CD4-positive, alpha-beta memory T cell (primary cell): ENCODE measurements at places on chromosomes 7 and 10.

- DNase-seq: peak; percentile 80
Measured at GRCh38 chr10:133475425-133475734, 21.6 kb downstream of the SCART1 start.

DNA sequence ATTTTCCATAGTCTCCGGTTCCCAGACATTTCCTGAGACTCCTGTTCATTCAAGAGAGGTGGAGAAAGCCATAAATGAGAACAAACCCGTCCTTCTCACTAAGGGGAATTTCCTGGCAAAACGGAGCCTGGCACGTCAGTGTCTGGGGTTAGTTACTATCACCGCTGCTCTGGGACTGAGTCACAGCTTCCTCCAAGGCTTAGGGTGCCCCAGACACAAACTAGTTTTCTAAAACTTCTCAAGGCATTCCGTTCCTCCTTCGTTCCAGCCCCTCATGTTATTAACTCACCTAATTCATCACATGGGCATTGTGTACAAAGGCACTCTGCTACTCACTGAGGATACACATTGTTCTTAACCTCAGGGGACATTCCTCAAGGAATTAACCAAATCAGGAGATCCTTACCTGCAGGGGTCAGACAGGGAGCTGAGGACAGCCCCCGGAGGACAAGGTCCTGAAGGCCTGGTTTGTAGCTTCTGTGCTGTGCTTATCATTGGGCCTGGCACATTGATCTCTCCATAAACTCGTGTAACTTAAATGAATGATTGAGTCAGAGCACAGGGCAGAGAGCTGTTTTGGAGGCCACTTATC is 103.0 kb upstream of the KLF6 start:
- DNase-seq: peak; percentile 94

DNA sequence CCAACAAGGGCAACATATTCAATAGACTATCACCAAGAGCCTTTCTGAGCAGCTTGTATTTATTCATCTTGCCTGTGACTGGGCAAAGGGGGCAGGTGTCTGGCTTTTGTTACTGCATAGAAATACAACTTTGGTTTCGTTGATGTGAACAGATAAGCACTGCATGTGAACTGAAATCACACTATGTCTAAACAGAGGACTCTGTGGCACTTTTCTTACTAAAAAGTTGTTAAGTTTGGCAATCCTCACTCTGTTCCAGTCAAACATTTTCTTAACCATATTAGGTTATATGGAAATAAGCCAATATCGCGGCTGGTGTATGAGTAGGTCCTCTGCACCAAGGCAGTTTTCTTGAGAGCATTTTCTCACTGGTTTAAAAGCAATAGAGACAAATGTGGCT is 48.5 kb downstream of the CALD1 start:
- no peak for DNase-seq

DNA sequence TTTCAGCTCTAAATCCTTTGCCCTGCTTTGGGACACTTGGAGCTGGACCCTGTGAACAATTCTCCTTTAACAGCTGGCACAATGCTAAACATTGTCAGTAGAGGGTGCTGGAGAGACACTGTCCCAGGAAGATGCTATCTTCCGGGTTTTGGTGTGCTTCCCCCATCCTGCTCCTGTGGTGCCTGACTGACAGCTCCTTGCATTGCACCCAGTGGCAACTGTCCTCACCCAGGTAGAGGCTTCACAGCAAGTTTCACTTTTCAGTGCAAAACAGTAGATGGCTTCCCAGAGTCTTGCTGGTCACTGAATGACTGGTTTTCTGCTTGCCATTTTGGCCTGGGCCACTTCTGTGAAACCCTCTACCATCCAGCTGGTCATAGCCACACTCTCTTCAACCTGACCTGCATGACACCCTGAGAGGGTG is 77.3 kb downstream of the CDC14C start:
- DNase-seq: no peak

DNA sequence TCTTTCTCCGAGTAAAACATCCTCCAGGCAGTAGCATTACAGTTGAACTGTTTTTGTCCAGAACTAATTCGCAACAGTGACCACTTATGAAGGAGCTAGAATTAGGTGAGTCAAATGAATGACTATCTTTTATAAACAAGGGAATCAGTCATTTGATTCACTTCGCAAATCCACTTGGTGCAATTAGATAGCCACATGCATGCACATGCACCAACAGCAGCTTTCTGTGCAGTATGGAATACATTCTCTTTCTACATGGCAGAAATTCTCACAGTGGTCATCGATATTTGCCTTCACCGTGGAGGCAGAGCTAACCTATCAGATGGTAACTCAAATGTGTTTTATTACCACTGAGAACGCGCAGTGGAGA is 118.8 kb downstream of the CDK6 start:
- DNase-seq: no peak

DNA sequence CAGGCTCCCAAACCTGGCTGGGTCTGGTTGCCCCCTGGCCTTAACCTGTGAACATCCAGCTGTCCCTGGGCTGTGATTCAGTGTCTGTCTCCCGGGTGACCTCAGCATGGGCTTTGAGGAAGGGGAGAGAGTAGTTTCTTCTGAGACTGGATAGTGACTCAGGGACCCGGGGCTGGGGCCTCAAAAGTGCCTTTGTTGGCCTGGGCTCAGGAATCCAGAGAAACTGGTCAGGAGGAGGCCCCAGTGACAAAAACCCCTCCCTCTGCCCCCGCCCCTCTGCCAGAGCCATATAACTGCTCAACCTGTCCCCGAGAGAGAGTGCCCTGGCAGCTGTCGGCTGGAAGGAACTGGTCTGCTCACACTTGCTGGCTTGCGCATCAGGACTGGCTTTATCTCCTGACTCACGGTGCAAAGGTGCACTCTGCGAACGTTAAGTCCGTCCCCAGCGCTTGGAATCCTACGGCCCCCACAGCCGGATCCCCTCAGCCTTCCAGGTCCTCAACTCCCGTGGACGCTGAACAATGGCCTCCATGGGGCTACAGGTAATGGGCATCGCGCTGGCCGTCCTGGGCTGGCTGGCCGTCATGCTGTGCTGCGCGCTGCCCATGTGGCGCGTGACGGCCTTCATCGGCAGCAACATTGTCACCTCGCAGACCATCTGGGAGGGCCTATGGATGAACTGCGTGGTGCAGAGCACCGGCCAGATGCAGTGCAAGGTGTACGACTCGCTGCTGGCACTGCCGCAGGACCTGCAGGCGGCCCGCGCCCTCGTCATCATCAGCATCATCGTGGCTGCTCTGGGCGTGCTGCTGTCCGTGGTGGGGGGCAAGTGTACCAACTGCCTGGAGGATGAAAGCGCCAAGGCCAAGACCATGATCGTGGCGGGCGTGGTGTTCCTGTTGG is at the start of gene CLDN4:
Gene CLDN4, plus strand, starts transcription at position 316 of the 903 bp plus-strand sequence. Its CDS starts 206 bp downstream, at position 522.
- no peak for DNase-seq

GRCh38 chr7:38973760-38974159 is 3.9 kb upstream of the POU6F2 start:
- no peak for DNase-seq

- no peak for DNase-seq
Measured at GRCh38 chr7:158733775-158734494, 29.3 kb upstream of the NCAPG2 start.

DNA sequence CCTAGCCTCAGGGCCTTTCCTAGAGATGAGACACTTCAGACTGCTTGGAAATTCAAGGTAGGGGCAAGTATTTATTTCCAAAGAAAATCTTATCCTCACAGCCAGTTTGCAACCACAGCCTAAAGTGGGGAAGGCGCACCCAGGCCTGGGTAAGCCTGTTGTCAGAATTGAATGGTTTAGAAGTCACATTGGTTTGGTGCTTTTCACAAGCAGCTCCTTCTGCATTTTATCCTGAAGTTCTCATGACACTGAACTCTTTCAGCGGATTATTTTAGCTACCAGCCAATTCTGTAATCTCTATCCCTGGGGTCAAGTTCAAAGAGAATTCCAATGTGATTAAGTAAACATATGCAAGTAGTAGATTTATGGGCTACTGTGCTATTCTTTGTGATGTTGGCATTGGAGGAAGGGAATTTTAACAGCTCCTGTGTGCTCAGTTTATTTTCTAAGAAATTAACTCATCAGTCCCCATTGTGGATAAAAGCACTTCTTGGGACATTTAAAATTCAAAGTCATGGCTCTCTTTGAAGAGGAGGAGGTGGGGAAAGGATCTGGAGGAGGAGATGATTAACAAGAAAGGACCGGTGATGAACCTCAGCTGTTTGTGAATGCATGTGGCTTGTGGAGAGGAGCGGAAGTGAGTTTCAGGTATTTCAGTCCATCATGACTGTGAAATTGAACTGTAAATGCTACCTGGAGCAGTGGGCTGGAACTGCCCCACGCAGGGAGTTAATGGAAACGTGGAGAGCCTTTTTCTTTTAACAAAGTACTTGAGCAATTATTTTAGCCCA is 90.2 kb upstream of the CACUL1 start:
- DNase-seq: no peak

DNA sequence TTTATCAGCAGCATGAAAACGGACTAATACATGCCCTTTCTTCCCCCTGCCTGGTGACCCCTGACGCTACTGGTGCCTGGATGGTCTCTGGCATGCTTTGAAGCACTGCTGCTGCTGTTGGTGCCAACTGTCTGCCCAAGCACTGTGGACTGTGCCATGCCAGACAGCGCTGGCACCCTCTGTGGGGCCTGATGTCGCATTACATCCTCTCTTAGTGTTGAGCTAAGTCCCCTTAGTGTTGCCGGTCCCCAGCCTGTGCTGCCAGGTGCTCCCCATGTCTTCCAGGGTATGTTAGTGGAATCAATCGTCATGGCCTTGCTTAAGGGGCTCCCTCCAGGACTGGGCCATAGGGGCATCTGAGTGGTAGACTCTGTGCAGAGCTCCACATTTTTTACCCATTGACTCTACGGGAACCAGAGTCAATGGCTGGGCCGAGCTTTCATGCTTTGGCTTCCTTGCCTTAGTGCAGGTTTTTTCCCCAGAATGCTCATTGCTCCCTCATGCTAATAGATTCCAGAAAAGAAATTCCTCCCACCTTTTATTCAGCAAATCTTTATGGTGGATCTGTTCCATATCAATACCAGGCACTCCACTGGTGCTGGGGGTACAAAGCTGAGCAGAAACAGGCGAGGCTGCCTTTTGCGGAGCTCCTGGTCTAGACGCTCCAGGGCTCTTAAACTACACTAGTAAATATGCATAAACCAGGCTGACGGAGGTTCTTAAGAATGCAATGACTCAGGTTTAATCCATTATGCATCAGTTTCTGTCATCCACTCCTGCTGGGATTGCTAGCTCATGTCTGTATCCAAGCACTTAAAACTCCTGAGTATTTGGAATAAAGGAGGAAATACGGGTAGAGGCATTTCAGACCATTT is 21.8 kb upstream of the MRC1 start:
- DNase-seq: no peak

DNA sequence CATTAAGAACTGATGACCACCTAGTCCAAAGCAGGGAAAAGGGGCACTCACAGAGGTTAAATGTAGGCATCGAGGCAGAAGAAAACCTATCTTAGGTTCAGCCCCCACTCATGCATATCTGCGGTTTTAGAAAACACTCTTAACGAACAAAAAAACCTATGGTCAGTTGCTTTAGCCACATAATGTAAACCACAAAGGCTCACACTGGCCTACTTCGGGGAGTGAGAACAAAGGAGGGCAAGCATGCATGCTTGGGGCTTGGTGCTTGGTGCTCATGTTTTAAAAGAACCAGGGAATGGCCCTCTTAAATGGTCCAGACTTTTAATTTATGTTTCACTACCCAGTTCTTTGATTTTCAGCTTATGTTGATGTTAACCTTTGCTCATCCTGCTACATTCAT is 14.2 kb downstream of the INSYN2A start:
- DNase-seq: no peak

GRCh38 chr10:125962200-125962599 is 65.8 kb downstream of the FANK1 start:
- DNase-seq: no peak

DNA sequence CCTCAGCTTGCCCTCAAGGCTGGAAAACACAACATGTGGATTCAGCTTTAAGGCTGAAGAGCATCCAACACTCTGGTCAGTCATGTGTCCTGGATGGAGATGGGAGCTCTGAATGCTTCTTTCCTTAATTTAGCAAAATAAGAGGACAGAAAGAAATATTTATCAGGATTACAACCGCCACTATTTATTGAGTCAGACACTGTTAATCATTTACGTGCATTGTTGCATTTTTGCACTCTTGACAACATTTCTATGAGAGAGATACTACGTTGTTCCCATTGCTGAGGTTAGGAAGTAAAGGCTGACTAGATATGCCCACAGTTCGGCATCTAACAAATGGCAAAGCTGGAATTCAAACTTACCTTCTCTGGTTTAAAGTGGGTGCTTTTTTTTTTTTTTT is 101.8 kb upstream of the KMT2C start:
- DNase-seq: no peak

DNA sequence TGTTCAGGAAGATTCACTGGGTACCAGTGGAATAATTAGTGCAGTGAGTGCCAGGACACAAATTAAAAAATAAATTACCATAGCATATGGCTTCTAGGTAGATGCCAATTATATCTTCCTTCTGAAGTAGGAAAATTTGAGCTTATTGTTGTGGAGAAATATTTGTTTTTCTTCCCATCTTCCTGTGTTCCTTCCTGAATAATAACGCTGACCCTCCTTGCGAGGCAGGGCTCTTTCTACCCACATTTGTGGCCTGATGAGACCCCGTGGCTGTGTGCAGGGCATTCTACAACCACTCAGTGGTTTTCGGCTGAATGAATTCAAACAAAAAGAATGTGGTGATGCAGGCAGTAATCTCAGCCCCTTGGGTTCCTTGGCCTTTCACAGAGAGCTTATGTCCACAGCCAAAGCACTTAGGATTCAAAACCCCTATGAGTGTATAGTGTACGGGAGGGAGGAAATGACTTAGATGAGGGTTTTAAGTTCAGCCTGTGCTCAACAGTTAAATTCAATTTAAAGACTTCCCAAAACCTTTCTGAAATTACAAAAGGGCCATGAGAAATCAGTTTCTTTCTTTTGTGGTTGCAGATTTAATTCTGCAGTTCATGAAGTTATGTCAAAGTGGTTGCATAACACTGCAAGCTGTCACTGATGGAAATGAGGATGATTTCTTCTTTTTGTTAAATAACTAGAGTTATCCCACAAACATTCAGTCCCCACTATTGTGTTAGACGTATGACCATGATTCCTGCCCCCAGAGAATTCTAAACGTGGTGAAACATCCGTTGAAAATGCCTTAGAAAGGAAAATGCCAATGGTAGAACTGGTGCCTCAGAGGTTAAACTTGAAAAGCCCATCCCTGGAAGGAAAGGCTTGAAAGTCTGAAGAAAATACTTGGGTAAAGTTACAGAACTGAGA is 255.3 kb downstream of the FZD1 start:
- DNase-seq: no peak

DNA sequence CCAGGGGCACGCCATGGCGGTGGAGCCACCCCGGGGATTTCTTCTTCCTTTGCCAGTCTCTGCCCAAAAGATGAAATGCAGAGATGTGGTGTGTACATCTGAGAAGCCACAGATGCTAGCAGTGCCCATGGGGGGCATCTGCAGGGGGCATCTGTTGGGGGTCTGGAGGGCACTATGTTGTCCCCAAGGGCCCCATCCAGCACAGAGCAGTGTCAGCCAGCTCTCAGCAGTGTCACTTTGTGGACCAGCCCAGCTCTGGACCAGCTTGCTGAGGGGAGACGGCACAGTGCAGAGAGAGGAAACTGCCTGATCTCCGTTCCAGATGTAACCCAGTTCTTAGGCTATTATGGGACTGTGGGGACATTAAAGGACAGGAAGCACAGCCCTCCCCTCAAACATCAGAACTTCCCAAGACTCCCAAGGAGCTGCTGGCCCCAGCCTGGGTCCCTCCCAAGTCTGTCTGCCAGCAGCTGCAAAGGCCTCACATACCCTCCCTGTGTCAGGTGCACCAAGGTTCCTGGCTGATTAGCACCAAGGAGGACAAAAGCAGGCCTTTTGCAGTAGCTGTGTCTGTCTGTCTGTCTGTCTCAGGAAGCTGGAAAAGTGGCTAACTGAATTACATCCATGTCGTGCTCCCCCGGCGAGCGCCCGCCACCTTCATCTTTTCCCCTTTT is 536.5 kb downstream of the PTPRN2 start:
- no peak for DNase-seq
